HS-5 (cell line): ENCODE measurements at places on chromosomes 16 and 17.

DNA sequence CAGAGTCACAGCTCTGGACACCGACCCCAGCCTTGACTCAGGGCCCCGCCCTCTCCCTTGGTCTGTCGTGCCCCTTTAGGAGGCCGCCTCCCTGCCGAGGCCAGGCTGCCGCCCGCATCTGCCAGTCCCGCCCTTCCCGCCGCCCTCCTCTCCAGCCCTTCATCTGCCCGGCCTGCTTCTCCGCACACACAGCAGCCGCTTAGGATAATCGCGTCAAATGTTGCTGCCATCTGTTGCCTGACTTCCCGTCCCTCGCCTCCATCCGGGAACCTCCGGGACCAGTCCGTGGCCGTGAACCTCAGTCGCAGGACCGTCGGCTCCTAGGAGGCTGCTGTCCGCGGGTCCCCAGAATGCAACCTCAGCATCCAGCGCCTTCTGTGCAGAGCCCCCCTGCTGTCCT, 11.9 kb downstream of the GSE1 start:
- no peak for DNase-seq

- DNase-seq, result no peak
These were observed 17.8 kb downstream of the HNF1B start for GRCh38 chr17:37726891-37727675.

GRCh38 chr17:35801583-35802224, 6.3 kb upstream of the MMP28 start:
- DNase-seq, result no peak

DNA sequence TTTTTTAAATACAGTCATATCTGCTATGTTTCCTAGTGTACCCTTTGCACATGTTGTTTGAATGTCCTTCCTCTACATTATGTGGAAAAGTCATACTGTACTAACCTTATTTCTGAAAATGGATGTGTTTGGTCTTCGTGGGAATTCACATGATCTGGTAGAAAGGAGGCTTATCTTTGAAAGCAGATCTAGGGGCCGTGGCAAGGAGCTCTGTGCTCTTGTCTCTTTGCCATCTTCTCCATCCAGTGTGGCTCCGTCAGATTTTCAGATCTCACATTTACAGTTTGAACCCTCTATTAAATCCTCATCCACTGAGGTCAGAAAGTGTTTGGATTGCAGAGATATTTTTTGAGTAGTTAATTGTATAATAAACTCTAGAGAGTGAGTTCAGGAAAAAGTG, 32.9 kb downstream of the MAP2K4 start:
- no peak for DNase-seq

GRCh38 chr17:66975188-66975587, 10.7 kb downstream of the CACNG4 start:
- no peak for DNase-seq

DNA sequence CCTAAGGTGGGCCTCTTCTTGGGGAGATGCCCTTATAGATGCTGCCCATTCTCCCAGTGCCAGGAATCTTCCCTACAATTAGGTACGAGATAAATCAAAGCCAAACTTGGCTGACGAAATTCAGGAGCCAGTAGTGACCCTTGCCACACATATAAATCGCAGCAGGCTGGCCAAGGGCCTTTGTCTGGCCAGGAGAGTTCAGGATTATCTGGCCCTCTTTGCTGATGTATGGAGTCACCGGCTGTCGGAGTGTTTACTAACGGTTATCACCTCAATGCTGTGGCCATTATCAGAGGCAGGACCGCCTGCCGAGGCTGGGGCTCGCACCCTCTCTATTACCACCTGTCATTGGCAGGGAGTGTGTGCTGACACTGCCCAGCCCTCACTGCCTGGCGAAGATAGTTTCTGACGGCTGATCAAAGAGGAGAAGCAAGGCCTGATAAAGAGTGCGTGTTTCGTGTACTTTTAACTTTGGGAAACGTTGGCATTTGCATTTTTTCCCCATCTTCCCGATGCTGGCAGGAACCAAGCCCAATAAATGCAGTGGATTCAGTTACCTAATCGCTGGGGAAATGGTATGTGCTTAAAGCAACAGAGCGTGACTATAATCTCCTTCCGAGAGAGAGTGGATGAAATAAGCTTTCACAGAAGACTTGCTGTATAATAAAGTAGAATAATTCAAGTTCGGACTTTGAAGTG, 32.8 kb upstream of the TBX2 start:
- DNase-seq, result no peak
